ENCODE measurements at places on chromosomes 2 and 18. TPM values are rescaled to one million over a fixed set of nuclear protein-coding genes. Genes with fewer than 3 reads are reported as not detected.

The CIB4 gene
- not detected for total RNA-seq

The IL37 gene
- not detected for total RNA-seq

The LTBP1 gene
- 13.6 TPM for total RNA-seq

The INHA gene
- 0.51 TPM for total RNA-seq

The SEPTIN10 gene
- total RNA-seq = 0.40 TPM

The CCDC148 gene
- total RNA-seq = 0.64 TPM

The HRH4 gene
- total RNA-seq = not detected

The PLGLB2 gene
- total RNA-seq = not detected

The SATB2 gene
- total RNA-seq = 34.3 TPM

- DNase-seq = no peak
- H3K4me1 ChIP-seq = no peaks in the 10 kb centered on the region
- H3K27ac ChIP-seq = no peak overlapping the region
- H3K36me3 ChIP-seq = no peaks in the 10 kb centered on the region
- no peaks in the 10 kb centered on the region for H3K27me3 ChIP-seq
These were observed 72.5 kb upstream of the RGPD5 start for GRCh38 chr2:109721626-109722025.

DNA sequence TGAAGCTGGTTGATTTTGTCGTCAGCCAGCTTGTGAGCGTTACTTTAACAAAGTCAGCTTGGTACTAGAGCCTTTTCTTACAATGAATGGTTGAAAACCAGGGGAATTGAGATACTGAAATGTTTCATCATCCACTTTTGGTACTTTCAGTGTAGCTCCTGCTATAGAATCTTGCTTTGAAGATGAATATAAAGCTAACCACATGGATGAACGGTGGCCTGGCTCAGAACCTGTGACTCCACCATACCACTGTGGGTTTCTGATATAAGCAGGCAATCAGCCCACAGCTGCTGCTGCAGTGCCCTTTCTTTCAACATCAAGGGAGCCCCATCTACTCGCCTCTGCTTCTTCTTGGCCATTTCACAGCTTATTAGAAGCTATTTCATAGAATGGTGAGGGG lies 53.2 kb upstream of the GPR45 start:
- DNase-seq = no peak
- no peak overlapping the region for H3K27ac ChIP-seq
- H3K36me3 ChIP-seq = no peaks in the 10 kb centered on the region
- H3K27me3 ChIP-seq = peaks cover 16% of the 10 kb centered on the region
- H3K4me3 ChIP-seq = no peak overlapping the region

DNA sequence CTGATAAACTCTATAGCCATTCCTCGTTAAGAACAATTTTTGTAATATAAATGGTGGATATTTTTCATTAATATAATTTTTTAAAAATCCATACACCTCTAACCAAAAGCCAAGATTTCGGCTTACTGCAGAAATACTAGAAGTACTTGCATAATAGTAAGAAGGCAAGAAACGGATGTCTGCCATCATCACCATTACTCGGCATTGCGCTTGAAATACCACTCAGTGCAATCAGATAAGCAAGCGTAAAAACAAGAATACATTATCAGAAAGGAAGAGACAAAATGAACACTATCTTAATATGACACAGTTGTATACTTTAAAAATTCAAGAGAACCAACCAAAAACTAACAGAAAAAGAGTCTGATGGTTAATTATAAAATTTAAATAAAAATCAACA lies 15.2 kb upstream of the BOLA3 start:
- no peaks in the 10 kb centered on the region for H3K27me3 ChIP-seq
- peaks cover 95% of the 10 kb centered on the region for H3K36me3 ChIP-seq
- H3K4me1 ChIP-seq = no peaks in the 10 kb centered on the region
- H3K4me3 ChIP-seq = no peak overlapping the region

DNA sequence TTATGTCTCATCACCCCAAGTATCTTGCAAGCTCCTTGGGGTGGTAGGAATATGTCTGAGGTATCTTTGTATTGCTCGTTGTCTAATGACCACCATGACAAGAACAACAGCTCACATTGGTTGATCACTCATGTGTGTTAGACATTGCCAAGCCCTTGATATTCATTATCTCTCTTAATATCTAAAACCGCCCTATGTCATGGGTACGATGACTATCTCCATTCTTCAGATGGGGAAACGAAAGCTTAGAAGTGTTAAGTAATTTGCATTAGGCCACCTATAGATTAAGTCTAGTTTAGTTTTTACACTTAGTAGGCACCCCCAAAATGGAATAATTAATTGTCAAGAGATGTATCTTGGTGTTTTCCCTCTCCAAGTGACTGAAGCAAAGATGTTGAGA lies 57.0 kb downstream of the ICOS start:
- no peaks in the 10 kb centered on the region for H3K4me1 ChIP-seq
- no peak overlapping the region for H3K4me3 ChIP-seq
- H3K36me3 ChIP-seq = no peaks in the 10 kb centered on the region
- no peak for DNase-seq

- no peaks in the 10 kb centered on the region for H3K4me1 ChIP-seq
- no peak overlapping the region for H3K27ac ChIP-seq
- H3K27me3 ChIP-seq = peaks cover 78% of the 10 kb centered on the region
- DNase-seq = no peak
- H3K36me3 ChIP-seq = no peaks in the 10 kb centered on the region
These were observed 53.9 kb downstream of the BIN1 start for GRCh38 chr2:127052771-127053691.

DNA sequence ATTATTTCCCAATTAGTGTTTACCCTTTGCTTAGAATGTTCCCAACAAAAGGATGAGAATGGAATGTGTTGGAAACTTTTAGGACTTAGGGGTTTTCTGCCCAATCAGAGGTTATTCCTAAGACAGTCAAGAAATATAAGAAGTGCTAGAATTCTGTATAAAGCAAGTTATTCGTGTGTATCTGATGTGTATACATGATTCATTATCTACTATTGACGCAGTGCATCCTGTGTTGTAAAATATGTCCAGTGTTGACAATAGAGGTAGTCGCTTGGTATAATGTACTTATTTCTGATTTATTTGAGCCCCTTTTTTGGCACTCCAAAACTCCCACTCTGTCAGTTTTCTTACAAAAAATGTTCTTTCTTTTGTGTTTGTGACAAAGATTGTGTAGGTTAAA lies 881 bp downstream of the PIKFYVE start:
- H3K27me3 ChIP-seq = no peaks in the 10 kb centered on the region
- H3K27ac ChIP-seq = peak overlapping the region; percentile 77
- peak overlapping the region; percentile 96 for H3K4me3 ChIP-seq
- DNase-seq = no peak

DNA sequence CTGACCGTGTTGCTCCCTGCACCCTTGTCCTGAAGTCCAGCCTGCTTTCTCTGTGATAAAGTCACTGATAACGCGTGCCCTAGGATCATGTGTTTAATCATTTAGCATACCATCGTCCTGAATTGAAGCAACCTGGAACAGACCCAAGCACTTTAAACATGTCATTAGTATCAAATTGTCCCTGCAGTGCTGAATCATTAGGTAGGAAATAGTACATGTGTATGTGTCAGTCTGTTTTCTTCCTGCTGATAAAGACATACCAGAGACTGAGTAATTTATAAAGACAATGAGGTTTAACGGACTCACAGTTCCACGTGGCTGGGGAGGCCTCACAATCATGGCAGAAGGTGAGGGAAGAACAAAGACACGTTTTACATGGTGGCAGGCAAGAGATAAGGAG lies 2.8 kb downstream of the ASB18 start:
- no peak overlapping the region for H3K27ac ChIP-seq
- H3K27me3 ChIP-seq = no peaks in the 10 kb centered on the region
- no peaks in the 10 kb centered on the region for H3K36me3 ChIP-seq

DNA sequence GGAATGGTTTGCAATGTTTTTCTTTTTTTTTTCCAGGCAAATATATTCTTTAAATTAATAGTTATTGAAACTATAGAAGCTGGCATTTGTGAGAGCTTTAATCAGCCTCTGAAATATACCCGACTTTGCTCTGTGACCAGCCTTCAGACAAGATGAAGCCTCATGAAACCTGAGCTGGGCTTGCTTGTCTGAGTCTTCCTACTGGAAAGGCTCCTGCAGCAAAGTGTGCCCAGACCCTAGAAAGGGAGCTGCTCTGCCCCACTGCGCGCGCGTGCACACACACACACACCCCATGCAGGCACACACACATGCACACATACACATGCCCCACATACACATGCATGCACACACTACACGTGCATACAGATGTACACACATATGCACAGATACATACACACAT lies 203.3 kb upstream of the NT5C1B start:
- no peaks in the 10 kb centered on the region for H3K36me3 ChIP-seq
- H3K4me1 ChIP-seq = no peaks in the 10 kb centered on the region
- no peak for DNase-seq
- no peak overlapping the region for H3K4me3 ChIP-seq

DNA sequence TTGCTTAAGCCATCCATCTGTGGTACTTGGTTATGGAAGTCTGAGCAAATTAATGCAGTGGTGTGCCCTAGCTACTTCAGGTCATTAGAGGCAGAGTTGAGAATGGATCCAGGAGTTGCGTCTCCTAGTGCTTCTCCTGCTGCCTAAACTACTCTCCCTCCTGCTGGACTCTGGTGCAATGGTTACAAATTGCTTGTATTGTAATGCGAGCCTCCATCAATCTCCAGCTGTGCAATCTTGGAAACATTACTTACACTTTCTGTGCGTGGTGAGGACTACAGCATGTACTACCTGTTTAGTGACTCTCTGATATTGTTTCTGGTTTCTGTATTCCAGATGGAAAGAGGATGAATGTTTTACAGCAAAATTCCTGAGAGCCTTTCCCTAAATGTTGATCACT lies 119.0 kb upstream of the CYRIA start:
- no peaks in the 10 kb centered on the region for H3K36me3 ChIP-seq
- no peak overlapping the region for H3K4me3 ChIP-seq
- H3K4me1 ChIP-seq = no peaks in the 10 kb centered on the region
- DNase-seq = no peak

- H3K4me3 ChIP-seq = no peak overlapping the region
- no peaks in the 10 kb centered on the region for H3K36me3 ChIP-seq
- H3K27me3 ChIP-seq = no peaks in the 10 kb centered on the region
- DNase-seq = no peak
- H3K4me1 ChIP-seq = no peaks in the 10 kb centered on the region
These were observed 929.2 kb downstream of the SLC4A3 start for GRCh38 chr2:220556658-220557057.

GRCh38 chr2:235021752-235022151 lies 69.9 kb downstream of the SH3BP4 start:
- no peaks in the 10 kb centered on the region for H3K4me1 ChIP-seq
- no peak overlapping the region for H3K4me3 ChIP-seq
- no peak for DNase-seq
- no peak overlapping the region for H3K27ac ChIP-seq

Measured in K562 (cell line).